ENCODE measurements at places on chromosomes 5 and 9. TPM values are rescaled to one million over a fixed set of nuclear protein-coding genes. Genes with fewer than 3 reads are reported as not detected.

Gene CDH9
- total RNA-seq: not detected

Gene FRRS1L
- total RNA-seq: not detected

Gene NPR2
- 3.6 TPM for total RNA-seq

Gene GRXCR2
- not detected for total RNA-seq

Gene DAB2IP
- 0.35 TPM for total RNA-seq

- H3K4me1 ChIP-seq: peaks cover 11% of the 10 kb centered on the region
- DNase-seq: no peak
- peaks cover 15% of the 10 kb centered on the region for H3K36me3 ChIP-seq
- no peak overlapping the region for H3K4me3 ChIP-seq
- H3K27me3 ChIP-seq: no peaks in the 10 kb centered on the region
Measured at GRCh38 chr9:88458716-88459465, 70.6 kb downstream of the SPIN1 start.

GRCh38 chr9:14692470-14693250 is 572 bp downstream of the ZDHHC21 start:
- H3K4me1 ChIP-seq: peaks cover 34% of the 10 kb centered on the region
- H3K27me3 ChIP-seq: peaks cover 8% of the 10 kb centered on the region
- H3K4me3 ChIP-seq: peak overlapping the region; percentile 89
- peak overlapping the region; percentile 26 for H3K27ac ChIP-seq
- DNase-seq: peak; percentile 42

DNA sequence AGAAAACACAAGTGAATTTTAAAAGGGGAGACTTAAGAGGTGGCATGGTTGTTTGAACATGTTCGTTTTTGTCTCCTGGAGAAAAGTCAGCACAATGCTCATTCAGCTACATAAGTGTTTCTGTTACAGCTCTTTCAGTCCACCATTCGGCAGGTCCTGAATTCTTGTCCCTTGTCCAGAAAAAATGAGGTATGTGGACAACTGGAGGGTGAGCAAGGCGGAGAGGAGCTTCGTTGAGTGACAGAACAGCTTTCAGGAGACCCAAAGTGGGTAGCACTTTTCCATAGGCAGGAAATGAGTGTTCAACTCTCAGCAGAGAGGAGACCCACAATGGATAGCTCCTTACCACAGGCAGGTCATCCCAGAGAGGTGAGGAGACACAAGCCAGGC is 4.9 kb downstream of the PDCD1LG2 start:
- no peak overlapping the region for H3K27ac ChIP-seq
- H3K27me3 ChIP-seq: no peaks in the 10 kb centered on the region
- H3K4me3 ChIP-seq: no peak overlapping the region
- DNase-seq: no peak
- H3K4me1 ChIP-seq: peaks cover 43% of the 10 kb centered on the region

- H3K4me3 ChIP-seq: no peak overlapping the region
- no peak overlapping the region for H3K27ac ChIP-seq
- H3K36me3 ChIP-seq: peaks cover 4% of the 10 kb centered on the region
- no peak for DNase-seq
- peaks cover 13% of the 10 kb centered on the region for H3K27me3 ChIP-seq
Measured at GRCh38 chr9:7348692-7349091, 450.9 kb downstream of the DMAC1 start.

DNA sequence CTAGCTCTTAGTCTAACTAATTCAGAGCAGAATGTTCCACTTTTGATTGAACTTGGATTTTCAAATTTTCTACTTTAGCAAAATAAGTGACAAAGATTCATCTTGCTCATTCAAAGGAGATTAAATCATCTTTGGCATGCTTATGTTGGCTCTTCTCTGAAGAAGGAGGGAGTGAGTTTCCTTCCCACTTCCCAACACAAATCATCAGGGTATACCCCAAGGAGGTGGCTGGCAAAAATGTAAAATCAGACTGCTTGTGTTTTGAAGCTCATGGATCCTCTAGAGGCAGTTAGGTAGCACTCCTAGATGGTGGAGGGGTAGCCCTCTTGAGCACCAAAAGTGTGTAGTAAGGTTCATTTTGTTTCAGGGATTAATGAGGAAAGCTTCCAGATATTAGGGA is 343.1 kb downstream of the OSTF1 start:
- DNase-seq: no peak
- no peak overlapping the region for H3K27ac ChIP-seq
- no peak overlapping the region for H3K4me3 ChIP-seq
- H3K4me1 ChIP-seq: no peaks in the 10 kb centered on the region

- H3K27ac ChIP-seq: no peak overlapping the region
- no peaks in the 10 kb centered on the region for H3K36me3 ChIP-seq
- H3K4me1 ChIP-seq: no peaks in the 10 kb centered on the region
- DNase-seq: peak; percentile 58
- H3K27me3 ChIP-seq: peaks cover 3% of the 10 kb centered on the region
- H3K4me3 ChIP-seq: no peak overlapping the region
Measured at GRCh38 chr5:153974131-153974812, 64.4 kb downstream of the FAM114A2 start.

GRCh38 chr5:75009556-75010345 is 42.6 kb downstream of the GCNT4 start:
- H3K4me3 ChIP-seq: no peak overlapping the region
- no peak for DNase-seq
- no peak overlapping the region for H3K27ac ChIP-seq
- H3K4me1 ChIP-seq: peaks cover 5% of the 10 kb centered on the region
- H3K27me3 ChIP-seq: no peaks in the 10 kb centered on the region
- H3K36me3 ChIP-seq: no peaks in the 10 kb centered on the region

- H3K4me1 ChIP-seq: peaks cover 45% of the 10 kb centered on the region
- peak overlapping the region; percentile 100 for H3K4me3 ChIP-seq
- DNase-seq: no peak
- H3K36me3 ChIP-seq: peaks cover 2% of the 10 kb centered on the region
- no peaks in the 10 kb centered on the region for H3K27me3 ChIP-seq
Measured at GRCh38 chr9:121073038-121073437, 1.7 kb upstream of the CNTRL start.

DNA sequence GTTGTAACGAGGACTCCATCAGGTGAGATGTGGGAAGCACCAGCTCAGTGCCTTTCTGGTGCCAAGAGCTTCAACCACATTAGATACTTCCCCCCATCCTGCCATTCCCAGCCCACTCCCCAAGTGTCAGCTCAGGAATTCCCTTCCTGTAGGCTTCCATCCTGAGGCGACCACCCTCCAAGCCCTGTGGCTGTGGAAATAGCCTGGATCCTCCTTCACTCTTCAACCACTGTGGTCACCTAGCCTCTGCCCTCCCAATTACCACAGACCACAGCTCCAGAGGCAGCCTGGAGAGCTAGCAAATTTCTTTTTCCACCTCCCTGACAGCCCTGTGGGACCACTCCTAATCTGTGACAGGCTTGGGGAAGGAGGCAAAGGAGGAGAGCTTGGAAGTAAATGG is 219.8 kb upstream of the MAP3K1 start:
- H3K4me1 ChIP-seq: peaks cover 15% of the 10 kb centered on the region
- no peak overlapping the region for H3K4me3 ChIP-seq
- H3K27ac ChIP-seq: no peak overlapping the region
- no peaks in the 10 kb centered on the region for H3K27me3 ChIP-seq
- DNase-seq: no peak

DNA sequence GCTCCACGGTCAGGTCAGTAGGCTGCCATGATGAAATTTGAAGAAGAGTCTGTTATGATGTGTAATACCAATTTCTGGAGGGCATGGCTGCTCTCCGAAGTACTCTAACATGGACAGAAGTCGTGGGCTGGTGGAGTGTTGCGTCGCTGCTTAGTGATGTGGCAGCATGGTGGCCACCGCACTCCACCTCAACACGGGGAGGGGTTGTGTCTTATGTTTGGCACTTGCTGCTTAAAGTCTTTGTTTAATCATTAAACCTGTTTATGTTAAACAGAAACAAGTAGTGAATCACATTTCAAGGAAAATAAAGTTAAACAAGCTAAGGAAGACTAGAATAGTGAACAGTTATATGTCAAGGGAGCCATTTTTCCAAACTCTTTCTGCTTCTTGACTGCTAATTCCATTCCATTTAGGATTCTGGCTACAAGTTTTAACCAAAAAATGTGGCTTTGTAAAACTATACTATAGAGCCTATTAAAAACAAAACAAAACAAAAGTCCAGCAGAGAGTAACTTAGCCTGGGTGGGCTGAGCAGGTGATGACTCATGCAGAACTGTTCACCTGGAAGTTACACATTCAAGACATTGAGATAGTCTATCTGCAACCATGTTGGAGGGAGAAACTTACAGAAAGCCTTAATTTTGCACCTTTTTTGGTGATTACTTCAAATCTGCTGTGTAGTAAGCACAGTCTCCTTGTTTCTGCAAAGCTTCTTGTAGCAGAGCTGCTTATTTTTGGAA is 9.5 kb downstream of the HABP4 start:
- peaks cover 12% of the 10 kb centered on the region for H3K4me1 ChIP-seq
- no peak overlapping the region for H3K27ac ChIP-seq
- no peak overlapping the region for H3K4me3 ChIP-seq
- H3K27me3 ChIP-seq: no peaks in the 10 kb centered on the region
- no peak for DNase-seq
- H3K36me3 ChIP-seq: peaks cover 8% of the 10 kb centered on the region

DNA sequence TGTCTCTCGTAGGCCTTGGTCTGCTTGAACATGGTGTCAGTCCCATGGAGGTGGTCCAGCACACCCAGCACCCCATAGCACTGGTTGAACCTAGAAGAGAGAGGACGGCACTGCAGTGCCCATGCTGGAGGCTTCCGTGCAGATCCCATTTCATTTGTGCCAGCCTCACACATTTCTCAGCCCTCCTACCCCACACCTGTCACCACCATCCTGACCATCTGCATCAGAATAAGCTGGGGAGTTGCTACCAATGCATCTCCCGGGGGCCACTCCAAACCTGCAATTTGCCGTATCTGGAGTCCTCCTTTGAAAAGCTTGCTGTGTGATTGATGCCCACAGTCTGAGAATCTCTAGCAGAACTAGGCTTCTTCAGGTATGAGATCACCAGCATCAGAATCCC is 30.0 kb downstream of the FAXDC2 start:
- H3K36me3 ChIP-seq: peaks cover 48% of the 10 kb centered on the region
- H3K4me3 ChIP-seq: no peak overlapping the region
- no peaks in the 10 kb centered on the region for H3K27me3 ChIP-seq
- H3K27ac ChIP-seq: no peak overlapping the region
- peaks cover 3% of the 10 kb centered on the region for H3K4me1 ChIP-seq

Measured in activated naive CD4-positive, alpha-beta T cell treated with anti-CD3 and anti-CD28 coated beads for 36 hours (primary cell).